ENCODE measurements at places on chromosomes 6 and 20. TPM values are rescaled to one million over a fixed set of nuclear protein-coding genes. Genes with fewer than 3 reads are reported as not detected.

The ISM1 gene
- polyA plus RNA-seq, result not detected

The ADGB gene
- not detected for polyA plus RNA-seq

The RIPOR2 gene
- not detected for polyA plus RNA-seq

The PRKN gene
- 0.06 TPM for polyA plus RNA-seq

The SNX5 gene
- 77.2 TPM for polyA plus RNA-seq

The DEFB132 gene
- not detected for polyA plus RNA-seq

GRCh38 chr6:129102741-129103140, 219.8 kb downstream of the LAMA2 start:
- H3K36me3 ChIP-seq, result no peaks in the 10 kb centered on the region
- no peak overlapping the region for H3K4me3 ChIP-seq
- H3K4me1 ChIP-seq, result peaks cover 7% of the 10 kb centered on the region
- no peaks in the 10 kb centered on the region for H3K27me3 ChIP-seq

GRCh38 chr20:39049148-39049547, 87.0 kb downstream of the DHX35 start:
- peaks cover 3% of the 10 kb centered on the region for H3K4me1 ChIP-seq
- H3K36me3 ChIP-seq, result no peaks in the 10 kb centered on the region
- DNase-seq, result no peak
- no peak overlapping the region for H3K27ac ChIP-seq
- no peaks in the 10 kb centered on the region for H3K27me3 ChIP-seq

GRCh38 chr6:92568541-92568940, 850.8 kb downstream of the EPHA7 start:
- H3K27me3 ChIP-seq, result no peaks in the 10 kb centered on the region
- H3K27ac ChIP-seq, result no peak overlapping the region
- H3K4me3 ChIP-seq, result no peak overlapping the region
- H3K36me3 ChIP-seq, result no peaks in the 10 kb centered on the region

DNA sequence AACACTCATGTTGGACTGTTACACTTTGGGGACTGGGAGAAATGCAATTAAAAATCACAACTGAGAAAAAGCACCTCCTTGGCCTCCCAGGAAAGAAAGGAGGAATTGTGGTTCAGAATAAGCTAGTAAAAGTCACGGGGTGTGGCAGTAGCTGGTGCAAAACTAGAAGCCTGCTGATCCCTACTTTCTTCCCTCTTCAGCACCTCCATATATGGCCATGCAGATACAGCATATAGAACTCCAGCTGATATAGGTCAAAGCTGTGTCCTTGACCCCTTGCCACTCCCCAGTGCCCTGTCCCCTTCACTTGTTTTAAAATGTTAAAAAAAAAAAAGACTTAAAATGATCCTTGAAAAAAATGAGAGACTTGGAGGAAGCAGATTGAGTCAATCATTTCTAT, 5.5 kb upstream of the FLRT3 start:
- no peaks in the 10 kb centered on the region for H3K4me1 ChIP-seq
- no peak for DNase-seq
- no peak overlapping the region for H3K27ac ChIP-seq
- no peak overlapping the region for H3K4me3 ChIP-seq

DNA sequence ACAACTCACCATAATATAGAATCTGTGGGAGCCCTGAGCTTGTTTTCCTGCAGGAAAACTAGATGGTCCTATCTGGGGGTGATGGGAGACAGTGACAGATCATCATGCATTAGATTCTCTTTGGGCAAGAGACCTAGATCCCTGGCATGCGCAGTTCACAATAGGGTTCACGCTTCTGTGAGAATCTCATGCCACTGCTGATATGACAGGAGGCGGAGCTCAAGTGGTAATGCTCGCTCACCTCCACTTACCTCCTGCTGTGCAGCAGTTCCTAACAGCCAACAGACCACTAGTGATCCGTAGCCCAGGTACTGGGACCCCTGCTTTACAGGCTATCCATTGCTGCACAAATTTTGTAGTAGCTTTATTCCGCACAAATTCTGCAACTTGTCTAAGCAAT, 84.5 kb downstream of the HIVEP2 start:
- no peaks in the 10 kb centered on the region for H3K4me1 ChIP-seq
- H3K36me3 ChIP-seq, result no peaks in the 10 kb centered on the region
- H3K27me3 ChIP-seq, result no peaks in the 10 kb centered on the region
- DNase-seq, result no peak

DNA sequence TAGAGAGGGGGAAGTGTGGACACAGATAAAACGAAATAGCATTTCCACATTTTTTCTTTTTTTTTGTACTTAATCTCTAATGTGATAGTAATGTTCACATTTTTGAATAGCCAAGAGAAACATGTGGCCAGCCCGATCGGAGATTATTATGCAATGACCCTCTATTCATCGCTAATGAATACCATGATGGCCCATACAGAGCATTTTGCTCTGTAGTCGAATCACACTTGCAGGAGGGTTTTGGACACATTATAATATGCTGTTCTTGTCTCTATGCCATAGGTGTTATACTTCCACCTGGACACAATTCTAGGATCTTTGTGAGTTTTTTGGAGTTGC, 60.1 kb downstream of the MTHFD1L start:
- peaks cover 10% of the 10 kb centered on the region for H3K36me3 ChIP-seq
- no peaks in the 10 kb centered on the region for H3K27me3 ChIP-seq
- DNase-seq, result no peak
- no peak overlapping the region for H3K4me3 ChIP-seq

DNA sequence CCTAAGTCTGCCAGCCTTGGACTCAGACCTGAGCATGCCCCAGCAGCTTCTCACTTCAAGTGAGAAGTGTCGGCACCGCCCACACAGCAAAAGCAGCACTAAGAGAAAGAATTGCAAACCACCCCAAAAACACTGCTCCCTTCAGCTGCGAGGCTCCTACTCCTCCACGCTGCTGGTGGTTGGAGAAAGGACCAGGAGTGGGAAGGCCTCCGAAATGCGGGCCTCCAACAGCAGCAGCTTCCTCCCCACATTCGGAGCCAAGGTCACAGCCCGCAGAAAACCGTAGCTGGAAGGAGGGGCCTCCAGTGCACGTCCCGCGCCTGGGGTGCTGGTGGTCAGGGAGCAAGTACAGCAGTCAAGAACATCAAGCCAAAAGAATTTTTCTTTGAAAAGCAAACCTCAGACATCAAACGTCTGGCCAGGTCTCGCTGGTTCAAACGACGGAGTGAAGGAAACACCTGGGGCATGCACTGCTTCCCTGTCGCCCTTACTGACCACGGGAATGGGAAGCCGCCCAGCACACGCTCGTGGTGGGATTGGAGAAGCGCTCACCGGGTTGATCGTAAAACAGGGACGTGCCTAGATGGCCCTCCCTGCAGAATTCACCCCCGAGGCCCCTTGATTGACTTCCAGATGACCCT, 185.6 kb upstream of the CST7 start:
- no peaks in the 10 kb centered on the region for H3K27me3 ChIP-seq
- H3K4me1 ChIP-seq, result no peaks in the 10 kb centered on the region
- H3K36me3 ChIP-seq, result no peaks in the 10 kb centered on the region
- no peak for DNase-seq

DNA sequence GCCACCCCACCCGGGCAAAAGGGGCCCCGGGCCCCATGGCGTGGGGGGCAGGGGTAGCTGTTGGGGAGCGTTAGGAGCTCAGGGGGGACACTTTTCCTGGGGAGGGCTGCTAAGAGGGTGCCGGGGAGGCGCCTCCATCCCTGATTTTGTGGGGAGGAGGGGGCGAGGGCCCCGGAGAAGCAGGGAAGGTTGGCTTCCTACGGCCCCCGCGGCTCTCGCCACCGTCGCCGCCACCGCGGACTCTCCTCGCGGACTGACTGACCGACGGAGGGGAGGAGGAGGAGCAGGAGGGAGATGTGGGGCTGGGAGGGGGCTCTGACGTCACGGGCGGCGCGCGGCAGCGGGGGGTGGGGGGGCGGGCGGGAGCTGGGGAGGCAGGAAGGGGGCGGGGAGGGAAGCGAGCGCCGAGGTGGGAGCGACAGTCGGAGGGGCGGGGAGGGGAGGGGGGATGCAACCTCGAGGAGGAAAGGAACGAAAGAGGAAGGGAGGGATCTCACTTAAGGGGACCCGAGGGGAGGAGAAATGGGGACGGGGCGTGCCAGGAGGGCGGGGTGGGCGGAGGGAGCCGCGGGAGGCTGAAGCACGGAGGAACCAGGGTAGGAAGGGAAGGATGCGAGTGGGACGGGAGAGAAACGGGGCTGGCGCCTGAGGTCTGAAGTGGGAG, 5.1 kb downstream of the GABBR1 start:
- peak; percentile 80 for DNase-seq
- peaks cover 3% of the 10 kb centered on the region for H3K36me3 ChIP-seq
- no peaks in the 10 kb centered on the region for H3K27me3 ChIP-seq
- peak overlapping the region; percentile 58 for H3K4me3 ChIP-seq
- peak overlapping the region; percentile 37 for H3K27ac ChIP-seq

GRCh38 chr6:5540370-5540769, 279.1 kb downstream of the FARS2 start:
- H3K4me1 ChIP-seq, result no peaks in the 10 kb centered on the region
- H3K27ac ChIP-seq, result no peak overlapping the region
- H3K27me3 ChIP-seq, result no peaks in the 10 kb centered on the region

DNA sequence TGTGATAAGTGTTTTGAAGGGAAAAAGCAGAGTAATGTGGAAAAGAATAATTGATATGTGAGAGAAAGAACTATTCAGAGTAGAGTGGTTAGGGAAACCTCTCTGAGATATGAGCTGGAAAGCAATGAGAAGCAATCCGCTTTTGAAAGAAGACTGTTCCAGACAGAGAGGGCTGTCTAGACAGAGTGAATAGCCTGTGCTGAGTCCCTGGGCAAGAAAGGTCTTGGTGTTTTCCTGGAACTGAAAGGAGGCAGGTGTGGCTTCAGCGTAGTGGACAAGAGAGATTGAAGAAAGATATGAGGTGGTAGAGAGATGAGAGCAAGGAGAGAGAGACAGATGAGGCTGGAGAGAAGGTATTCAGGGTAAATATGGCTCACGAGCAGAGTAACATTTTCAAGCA, 190.8 kb downstream of the UBE3D start:
- peaks cover 34% of the 10 kb centered on the region for H3K4me1 ChIP-seq
- H3K27ac ChIP-seq, result no peak overlapping the region
- H3K4me3 ChIP-seq, result no peak overlapping the region
- DNase-seq, result no peak
- no peaks in the 10 kb centered on the region for H3K36me3 ChIP-seq

- H3K27ac ChIP-seq, result no peak overlapping the region
- no peak for DNase-seq
- no peaks in the 10 kb centered on the region for H3K27me3 ChIP-seq
- no peaks in the 10 kb centered on the region for H3K4me1 ChIP-seq
- no peak overlapping the region for H3K4me3 ChIP-seq
Measured at GRCh38 chr6:165178056-165178455, 131.3 kb downstream of the C6orf118 start.

- no peaks in the 10 kb centered on the region for H3K36me3 ChIP-seq
- H3K4me1 ChIP-seq, result peaks cover 40% of the 10 kb centered on the region
- peak overlapping the region; percentile 59 for H3K27ac ChIP-seq
Measured at GRCh38 chr6:142871910-142872331, 73.1 kb downstream of the HIVEP2 start.

GRCh38 chr6:157398151-157398550, 17.2 kb downstream of the ZDHHC14 start:
- no peaks in the 10 kb centered on the region for H3K27me3 ChIP-seq
- H3K36me3 ChIP-seq, result peaks cover 5% of the 10 kb centered on the region
- H3K27ac ChIP-seq, result no peak overlapping the region
- H3K4me1 ChIP-seq, result no peaks in the 10 kb centered on the region
- DNase-seq, result no peak

GRCh38 chr6:26129656-26130055, 42.4 kb downstream of the HFE start:
- H3K4me3 ChIP-seq, result no peak overlapping the region
- peaks cover 6% of the 10 kb centered on the region for H3K4me1 ChIP-seq
- H3K36me3 ChIP-seq, result no peaks in the 10 kb centered on the region
- H3K27ac ChIP-seq, result no peak overlapping the region

- H3K27me3 ChIP-seq, result no peaks in the 10 kb centered on the region
- no peak overlapping the region for H3K4me3 ChIP-seq
- H3K27ac ChIP-seq, result no peak overlapping the region
- no peaks in the 10 kb centered on the region for H3K36me3 ChIP-seq
Measured at GRCh38 chr20:19737025-19737424, 21.0 kb upstream of the RIN2 start.

GRCh38 chr6:133099573-133099972, 141.6 kb upstream of the EYA4 start:
- no peak overlapping the region for H3K4me3 ChIP-seq
- H3K36me3 ChIP-seq, result no peaks in the 10 kb centered on the region
- no peak overlapping the region for H3K27ac ChIP-seq
- no peaks in the 10 kb centered on the region for H3K4me1 ChIP-seq
- DNase-seq, result peak; percentile 31
- no peaks in the 10 kb centered on the region for H3K27me3 ChIP-seq

DNA sequence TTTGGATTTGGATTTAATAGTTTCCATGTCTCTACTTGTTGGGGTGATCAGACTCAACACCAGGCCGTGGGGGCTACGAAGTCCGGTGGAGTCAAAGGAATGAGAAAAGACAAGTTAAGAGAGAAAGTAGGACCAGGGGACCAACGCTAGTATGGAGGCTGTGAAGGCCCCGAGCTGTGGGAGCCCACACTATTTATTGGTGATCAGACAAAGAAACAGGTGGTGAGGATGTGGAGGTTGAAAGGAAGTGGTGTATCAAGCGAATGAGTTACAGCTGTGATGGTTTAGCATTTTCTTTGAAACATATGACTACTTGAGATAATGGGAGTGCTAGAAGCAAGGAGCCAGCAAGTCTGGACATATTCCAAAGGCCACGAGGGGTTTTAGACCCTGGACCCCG, 62.4 kb downstream of the AKAP7 start:
- DNase-seq, result no peak
- no peaks in the 10 kb centered on the region for H3K27me3 ChIP-seq
- no peaks in the 10 kb centered on the region for H3K36me3 ChIP-seq
- H3K27ac ChIP-seq, result no peak overlapping the region
- H3K4me3 ChIP-seq, result no peak overlapping the region

DNA sequence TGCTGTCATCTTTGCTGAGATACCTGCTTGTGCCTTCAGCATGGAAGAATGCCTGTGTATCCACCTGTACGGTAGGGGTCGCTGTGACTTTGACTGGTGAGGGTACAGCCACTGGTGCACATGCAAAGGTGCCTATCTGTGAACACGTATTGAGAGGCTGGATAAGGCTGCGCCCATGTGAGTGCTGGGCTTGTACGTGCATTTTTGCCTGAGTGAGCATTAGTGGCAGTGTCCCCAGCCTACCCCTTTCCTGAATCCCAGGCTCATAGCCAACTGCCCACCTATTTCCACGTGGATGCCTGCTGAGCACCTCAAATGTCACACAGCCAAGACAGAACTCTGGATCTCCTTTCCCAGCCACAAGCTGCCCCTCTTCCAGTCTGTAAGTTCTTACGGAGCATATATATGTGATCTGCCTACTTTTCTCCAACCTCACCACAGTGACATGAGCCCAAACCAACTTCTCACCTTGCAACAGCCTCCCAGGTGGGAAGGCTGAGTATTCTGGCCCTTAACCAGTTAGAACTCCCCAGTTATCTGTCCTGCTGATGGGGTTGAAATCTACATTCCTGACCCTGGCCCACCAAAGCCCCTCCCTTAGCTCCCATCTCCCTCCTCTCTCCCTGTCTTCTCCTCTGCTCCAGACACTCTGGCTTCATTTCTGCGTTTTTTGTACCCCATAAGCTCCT, 1.1 kb upstream of the SLC2A10 start:
- H3K27me3 ChIP-seq, result peaks cover 6% of the 10 kb centered on the region
- no peak for DNase-seq
- H3K27ac ChIP-seq, result no peak overlapping the region

GRCh38 chr6:5950361-5950785, 56.4 kb downstream of the NRN1 start:
- no peaks in the 10 kb centered on the region for H3K27me3 ChIP-seq
- no peaks in the 10 kb centered on the region for H3K4me1 ChIP-seq
- no peak overlapping the region for H3K27ac ChIP-seq
- no peaks in the 10 kb centered on the region for H3K36me3 ChIP-seq
- H3K4me3 ChIP-seq, result no peak overlapping the region
